Keratinocyte (primary cell): ENCODE measurements at places on chromosomes 11 and 22. TPM values are rescaled to one million over a fixed set of nuclear protein-coding genes. Genes with fewer than 3 reads are reported as not detected.

FAM89B gene
- polyA plus RNA-seq: 11.5 to 37.6 TPM (median 13.5 TPM) in 3 replicates

SCARF2 gene
- 0.05 to 0.06 TPM (median 0.05 TPM) in 3 replicates for polyA plus RNA-seq

THY1 gene
- 2.4 to 5.7 TPM (median 5.0 TPM) in 3 replicates for polyA plus RNA-seq

UPB1 gene
- polyA plus RNA-seq: 0.03 TPM in 1 of 3 replicates, not detected in the others

MOGAT2 gene
- polyA plus RNA-seq: not detected in 3 replicates

- peak overlapping the region; percentile 52 for H3K27ac ChIP-seq
- no peak for DNase-seq
- peaks cover 4% of the 10 kb centered on the region for H3K36me3 ChIP-seq
These were observed 50.1 kb downstream of the FBLN1 start for GRCh38 chr22:45552580-45553350.

DNA sequence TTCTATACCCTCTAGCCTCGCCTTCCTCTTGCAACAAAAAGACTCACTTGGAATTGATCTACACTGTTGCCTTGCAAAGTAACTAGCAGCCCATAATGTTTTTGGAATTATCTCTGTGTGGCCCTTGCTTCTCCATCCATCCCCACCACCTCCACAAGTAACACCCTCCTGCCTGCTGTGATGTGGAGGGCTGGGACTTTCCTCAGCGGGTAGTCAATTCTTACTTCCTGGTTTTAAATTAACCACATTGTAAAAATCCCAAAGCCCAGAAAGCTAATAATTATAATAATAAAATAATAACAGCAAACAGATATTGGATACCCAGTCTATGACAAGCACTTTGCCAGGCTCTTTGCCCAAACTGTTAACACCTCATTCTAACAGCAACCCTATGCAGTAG, 40.8 kb upstream of the GALNT18 start:
- DNase-seq: no peak
- H3K4me3 ChIP-seq: no peak overlapping the region
- no peak overlapping the region for H3K27ac ChIP-seq
- H3K27me3 ChIP-seq: peaks cover 21% of the 10 kb centered on the region
- H3K4me1 ChIP-seq: no peaks in the 10 kb centered on the region
- H3K36me3 ChIP-seq: no peaks in the 10 kb centered on the region

GRCh38 chr11:47511917-47512316, 41.0 kb downstream of the CELF1 start:
- peaks cover 45% of the 10 kb centered on the region for H3K4me1 ChIP-seq
- DNase-seq: no peak
- H3K27ac ChIP-seq: peak overlapping the region; percentile 87
- H3K4me3 ChIP-seq: no peak overlapping the region

- peak overlapping the region; percentile 66 for H3K4me3 ChIP-seq
- DNase-seq: no peak
- peaks cover 22% of the 10 kb centered on the region for H3K4me1 ChIP-seq
- no peaks in the 10 kb centered on the region for H3K27me3 ChIP-seq
- no peaks in the 10 kb centered on the region for H3K36me3 ChIP-seq
- H3K27ac ChIP-seq: peak overlapping the region; percentile 71
These were observed 641.6 kb upstream of the TENM4 start for GRCh38 chr11:80082406-80082805.

DNA sequence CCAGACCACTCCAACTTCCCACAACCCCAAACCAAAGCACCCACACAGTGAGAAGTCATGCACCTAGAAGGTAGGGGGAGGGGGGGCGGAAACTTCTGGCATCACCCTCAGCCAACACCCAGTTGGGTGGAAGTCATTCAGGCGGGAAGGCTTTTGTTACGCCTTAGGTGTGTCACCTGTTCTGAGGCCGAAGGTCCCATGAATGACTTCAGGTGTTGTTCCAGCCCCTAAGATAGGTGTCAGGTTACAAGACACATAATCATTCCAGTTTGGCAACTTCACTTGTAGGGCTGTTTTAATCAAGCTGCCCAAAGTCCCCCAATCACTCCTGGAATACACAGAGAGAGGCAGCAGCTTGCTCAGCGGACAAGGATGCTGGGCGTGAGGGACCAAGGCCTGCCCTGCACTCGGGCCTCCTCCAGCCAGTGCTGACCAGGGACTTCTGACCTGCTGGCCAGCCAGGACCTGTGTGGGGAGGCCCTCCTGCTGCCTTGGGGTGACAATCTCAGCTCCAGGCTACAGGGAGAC, at the start of gene TMPRSS4:
Gene TMPRSS4 (plus strand): TSS at position 325 of the 528 bp plus-strand sequence. CDS start 225 bp downstream, outside the sequence.
- peak; percentile 65 for DNase-seq
- no peaks in the 10 kb centered on the region for H3K36me3 ChIP-seq
- no peak within 1 kb of the TSS for H3K4me3 ChIP-seq
- peaks cover 33% of the 10 kb centered on the region for H3K4me1 ChIP-seq
- H3K27ac ChIP-seq: no peak within 1 kb of the TSS
- H3K27me3 ChIP-seq: no peaks in the 10 kb centered on the region

- H3K27me3 ChIP-seq: no peaks in the 10 kb centered on the region
- no peaks in the 10 kb centered on the region for H3K4me1 ChIP-seq
- no peak overlapping the region for H3K4me3 ChIP-seq
- no peaks in the 10 kb centered on the region for H3K36me3 ChIP-seq
- DNase-seq: no peak
These were observed 154.3 kb upstream of the NCAM1 start for GRCh38 chr11:112806876-112807275.

DNA sequence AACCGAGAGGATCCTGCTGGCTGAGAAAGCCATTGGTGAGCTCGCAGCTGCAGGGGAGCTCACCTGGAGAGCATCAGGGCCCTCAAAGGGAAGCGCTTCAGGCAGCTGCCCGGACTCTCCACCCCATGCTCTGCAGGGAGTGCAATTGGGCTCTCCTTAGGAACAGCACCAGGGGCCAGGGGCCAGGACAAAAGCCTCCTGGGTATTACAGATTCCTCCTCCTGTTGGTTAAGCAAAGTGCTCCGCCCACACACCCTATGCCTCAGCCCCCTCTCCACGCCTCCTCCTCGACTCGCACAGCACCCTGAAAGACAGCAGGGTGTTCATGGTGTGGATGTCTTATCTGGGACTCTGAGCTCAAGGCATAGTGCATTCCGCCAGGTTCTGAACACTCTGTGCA, 139.9 kb downstream of the SHANK2 start:
- H3K27me3 ChIP-seq: peaks cover 28% of the 10 kb centered on the region
- no peak overlapping the region for H3K4me3 ChIP-seq
- peaks cover 2% of the 10 kb centered on the region for H3K36me3 ChIP-seq
- no peaks in the 10 kb centered on the region for H3K4me1 ChIP-seq

GRCh38 chr11:46149342-46149741, 28.1 kb upstream of the PHF21A start:
- no peaks in the 10 kb centered on the region for H3K27me3 ChIP-seq
- H3K27ac ChIP-seq: no peak overlapping the region
- no peaks in the 10 kb centered on the region for H3K36me3 ChIP-seq

- no peak overlapping the region for H3K4me3 ChIP-seq
- H3K4me1 ChIP-seq: no peaks in the 10 kb centered on the region
- no peaks in the 10 kb centered on the region for H3K27me3 ChIP-seq
- DNase-seq: peak; percentile 23
- H3K27ac ChIP-seq: no peak overlapping the region
- peaks cover 4% of the 10 kb centered on the region for H3K36me3 ChIP-seq
These were observed 71.6 kb downstream of the LRP5 start for GRCh38 chr11:68383976-68384501.

- no peak overlapping the region for H3K4me3 ChIP-seq
- H3K27me3 ChIP-seq: no peaks in the 10 kb centered on the region
- peaks cover 17% of the 10 kb centered on the region for H3K4me1 ChIP-seq
These were observed 4.2 kb upstream of the UVRAG start for GRCh38 chr11:75810637-75811390.

DNA sequence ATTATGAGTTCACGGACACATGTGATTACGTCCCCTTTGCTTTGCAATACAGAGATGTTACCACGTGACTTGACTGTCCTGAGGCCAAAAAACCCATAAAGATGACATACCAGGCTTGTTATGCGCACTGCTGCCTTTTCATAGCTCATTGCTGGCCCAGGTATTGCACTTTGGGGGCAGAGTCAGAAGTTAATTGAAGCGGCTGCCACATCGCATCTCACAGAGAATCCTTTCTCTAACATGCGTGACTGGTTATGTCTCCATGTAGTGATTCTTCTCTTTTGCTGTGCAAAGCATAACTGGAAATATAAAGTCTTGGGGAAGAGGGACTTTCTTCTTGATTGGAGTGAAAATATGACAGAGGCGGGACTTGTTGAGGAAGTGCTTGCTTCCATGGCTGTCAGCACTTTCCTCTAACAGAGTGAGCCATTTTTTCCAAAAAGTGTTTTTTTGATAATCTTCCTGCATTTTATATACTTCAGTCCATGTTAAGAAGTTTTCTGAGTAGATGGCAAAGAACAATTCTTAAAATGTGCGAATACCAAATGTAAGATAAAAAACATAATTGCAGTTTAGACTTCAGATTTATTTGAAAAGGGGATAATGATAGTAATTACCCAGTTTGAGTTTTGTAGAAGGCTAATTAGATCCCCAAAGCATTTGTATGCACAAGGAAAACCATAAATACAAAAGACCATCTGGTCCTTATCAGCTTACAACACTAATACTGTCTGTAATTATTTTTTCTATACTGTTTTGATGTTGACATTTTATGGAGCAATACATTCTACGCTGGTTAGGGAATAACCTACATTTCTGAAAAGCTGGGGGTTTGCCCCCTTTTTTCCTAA, 324.6 kb upstream of the MTNR1B start:
- no peaks in the 10 kb centered on the region for H3K27me3 ChIP-seq
- no peak overlapping the region for H3K27ac ChIP-seq
- no peaks in the 10 kb centered on the region for H3K36me3 ChIP-seq
- no peak for DNase-seq
- H3K4me1 ChIP-seq: no peaks in the 10 kb centered on the region
- H3K4me3 ChIP-seq: no peak overlapping the region

DNA sequence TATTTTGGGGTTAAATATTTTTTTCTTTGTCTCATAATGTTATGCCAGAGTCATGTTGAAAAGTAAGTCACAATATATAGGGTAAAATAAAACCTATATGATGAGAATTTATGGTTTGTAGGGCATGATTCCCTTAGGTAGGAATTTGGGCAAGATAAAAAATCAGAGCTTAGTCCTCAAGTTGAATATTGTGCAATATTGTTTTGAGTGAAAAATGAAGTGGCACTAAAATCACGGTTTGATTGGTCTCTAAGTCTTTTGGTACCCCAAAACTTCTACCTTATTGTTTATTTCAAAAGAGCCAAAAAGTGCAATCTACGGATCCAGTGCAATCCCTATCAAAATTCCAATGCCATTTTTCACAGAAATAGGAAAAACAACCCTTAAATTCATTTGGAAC, 1.6 kb upstream of the MRPL16 start:
- no peak for DNase-seq
- H3K4me3 ChIP-seq: no peak overlapping the region
- H3K36me3 ChIP-seq: no peaks in the 10 kb centered on the region
- no peak overlapping the region for H3K27ac ChIP-seq

DNA sequence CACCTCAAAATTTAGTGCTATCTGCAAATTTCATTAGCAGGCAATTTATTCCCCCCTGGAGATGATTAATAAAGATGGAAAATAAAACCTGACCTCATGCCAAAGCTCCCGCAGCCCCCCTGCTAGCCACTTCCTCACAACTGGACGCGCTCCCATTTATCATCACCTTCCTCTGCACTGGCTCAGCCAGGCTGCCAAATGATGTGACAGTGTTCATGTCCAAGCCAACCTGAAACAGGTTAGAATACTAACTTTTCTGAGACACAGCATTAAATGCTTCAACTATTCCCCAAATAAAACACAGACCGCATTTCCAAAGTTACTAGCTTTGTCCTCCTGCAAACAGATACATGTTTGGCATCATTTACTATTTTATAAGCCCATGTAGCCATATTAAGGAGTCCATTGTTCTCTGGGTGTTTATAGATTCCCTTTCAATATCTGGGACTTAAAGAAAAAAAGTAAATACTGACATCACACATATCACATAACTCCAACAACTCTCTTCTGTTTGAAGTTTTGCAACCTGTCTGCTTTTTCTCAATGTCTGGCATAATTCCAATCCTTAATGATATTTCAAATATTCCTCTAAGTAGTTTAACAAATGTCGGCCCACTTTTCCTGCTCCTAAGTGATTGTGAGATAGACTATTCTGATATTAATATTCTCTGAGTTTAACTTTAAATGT, 829.7 kb upstream of the FAT3 start:
- H3K27me3 ChIP-seq: no peaks in the 10 kb centered on the region
- no peak overlapping the region for H3K27ac ChIP-seq
- no peak for DNase-seq
- H3K36me3 ChIP-seq: no peaks in the 10 kb centered on the region
- no peak overlapping the region for H3K4me3 ChIP-seq
- no peaks in the 10 kb centered on the region for H3K4me1 ChIP-seq

- no peaks in the 10 kb centered on the region for H3K27me3 ChIP-seq
- H3K27ac ChIP-seq: no peak overlapping the region
- no peak for DNase-seq
- no peaks in the 10 kb centered on the region for H3K36me3 ChIP-seq
These were observed 23.0 kb downstream of the MYO18B start for GRCh38 chr22:25765016-25765367.

- H3K27ac ChIP-seq: peak overlapping the region; percentile 51
- H3K27me3 ChIP-seq: no peaks in the 10 kb centered on the region
- H3K36me3 ChIP-seq: no peaks in the 10 kb centered on the region
- no peak overlapping the region for H3K4me3 ChIP-seq
- no peak for DNase-seq
- peaks cover 46% of the 10 kb centered on the region for H3K4me1 ChIP-seq
These were observed 41.1 kb downstream of the LIF start for GRCh38 chr22:30205281-30206115.

GRCh38 chr11:64238076-64238475, 2.8 kb upstream of the FKBP2 start:
- no peak for DNase-seq
- H3K27ac ChIP-seq: no peak overlapping the region
- no peak overlapping the region for H3K4me3 ChIP-seq
- peaks cover 23% of the 10 kb centered on the region for H3K36me3 ChIP-seq
- H3K27me3 ChIP-seq: no peaks in the 10 kb centered on the region

- H3K36me3 ChIP-seq: no peaks in the 10 kb centered on the region
- H3K4me1 ChIP-seq: no peaks in the 10 kb centered on the region
- H3K27me3 ChIP-seq: no peaks in the 10 kb centered on the region
These were observed at the start of gene MS4A14 for GRCh38 chr11:60396382-60396781. Gene MS4A14, plus strand, starts transcription at chr11:60396459. Its CDS starts 120 bp downstream, at chr11:60396579.
